ENCODE measurements at places on chromosomes 2 and 18.

DNA sequence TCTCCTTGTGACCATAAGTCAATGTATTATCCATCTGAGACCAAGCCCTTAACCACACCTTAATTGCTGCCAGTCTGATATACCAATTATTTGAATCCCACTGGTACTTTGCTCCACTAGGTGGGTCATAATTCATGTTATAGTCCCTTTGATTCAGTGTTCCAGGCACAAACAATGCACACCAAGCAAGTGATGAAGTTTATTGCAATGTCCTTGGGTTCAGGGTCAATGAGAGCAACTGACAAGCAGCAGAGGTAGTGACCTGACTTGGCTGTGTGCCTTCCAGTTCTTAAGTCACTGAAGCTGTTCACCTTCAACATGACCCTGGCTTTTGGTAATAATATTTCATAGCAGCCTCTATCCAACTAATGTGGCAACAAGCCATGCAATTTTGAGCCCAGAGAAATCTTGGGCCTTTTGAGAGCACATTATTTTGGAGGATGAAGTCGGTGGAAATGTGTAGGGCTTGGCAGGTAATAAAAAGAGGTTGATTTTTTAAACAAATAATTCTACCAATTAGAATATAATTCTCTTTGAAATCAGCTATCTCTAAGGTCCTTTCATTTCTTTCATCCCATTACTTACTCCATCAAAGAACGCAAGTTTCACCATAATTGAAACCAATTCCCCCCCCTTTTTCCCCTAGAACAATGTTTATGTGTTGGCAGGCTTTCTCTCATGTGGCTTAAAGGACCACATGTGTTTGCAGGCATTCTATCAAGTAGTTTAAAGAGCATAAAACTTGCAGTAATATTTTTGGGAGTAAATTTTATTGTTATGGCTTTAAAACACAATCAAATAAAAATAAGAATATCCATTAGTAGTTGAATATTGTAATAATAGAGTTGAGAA is 3.1 kb upstream of the CPO start:
- no peak for DNase-seq

- DNase-seq = no peak
Measured at GRCh38 chr2:238267884-238268680, 20.3 kb downstream of the PER2 start.

DNA sequence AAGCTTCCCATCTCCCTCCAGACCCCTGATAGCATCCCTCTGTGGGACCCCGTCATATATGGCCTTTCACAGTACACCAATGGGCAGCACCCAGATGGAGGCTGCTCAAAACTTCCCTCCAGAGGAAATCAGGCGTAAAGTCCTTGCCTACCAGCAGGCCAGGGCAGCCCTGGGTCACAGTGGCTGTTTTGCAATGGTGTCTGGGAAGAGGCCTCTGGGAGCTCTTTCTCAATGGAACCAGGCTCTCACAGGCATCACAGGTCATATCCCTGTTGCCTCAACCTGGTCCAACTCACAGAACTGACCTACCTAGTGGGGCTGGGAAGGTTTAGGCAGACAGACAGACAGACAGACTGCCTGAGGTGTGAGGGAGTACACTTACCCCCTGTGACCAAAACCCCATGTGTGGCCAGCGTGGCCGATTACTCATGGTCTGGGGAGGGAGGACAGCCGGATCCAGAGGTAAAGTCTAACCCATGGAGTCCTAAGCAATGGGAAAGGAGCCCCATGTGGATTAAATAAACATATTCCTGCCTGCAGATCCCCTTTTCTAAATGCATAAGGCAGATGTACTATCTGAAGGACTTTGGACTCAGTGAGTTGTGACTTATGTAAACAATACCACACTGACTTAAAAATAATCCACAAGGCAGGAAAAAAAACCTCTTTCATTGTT is 58.2 kb downstream of the BCL2L11 start:
- DNase-seq = no peak

GRCh38 chr2:12725233-12726187 is 8.8 kb downstream of the TRIB2 start:
- DNase-seq = no peak

DNA sequence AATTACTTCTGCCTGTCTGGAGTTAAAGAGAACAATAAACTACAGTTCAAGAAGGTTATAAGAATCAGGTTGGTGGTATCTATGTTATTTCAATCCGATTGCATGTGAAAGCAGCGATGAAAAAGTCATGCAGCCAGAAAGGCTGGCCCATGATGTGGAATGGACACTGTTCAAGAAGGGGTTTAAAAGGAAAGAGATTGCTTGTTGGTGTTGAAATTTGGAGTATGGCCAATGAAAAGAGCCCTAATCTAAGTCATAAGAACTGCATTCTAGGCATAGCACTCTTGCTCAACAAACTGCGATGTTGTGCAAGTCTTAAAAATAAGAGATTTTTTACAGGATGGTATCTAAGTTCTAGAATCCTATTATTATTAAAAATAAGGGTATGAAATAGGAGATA is 61.3 kb downstream of the EFEMP1 start:
- DNase-seq = no peak

DNA sequence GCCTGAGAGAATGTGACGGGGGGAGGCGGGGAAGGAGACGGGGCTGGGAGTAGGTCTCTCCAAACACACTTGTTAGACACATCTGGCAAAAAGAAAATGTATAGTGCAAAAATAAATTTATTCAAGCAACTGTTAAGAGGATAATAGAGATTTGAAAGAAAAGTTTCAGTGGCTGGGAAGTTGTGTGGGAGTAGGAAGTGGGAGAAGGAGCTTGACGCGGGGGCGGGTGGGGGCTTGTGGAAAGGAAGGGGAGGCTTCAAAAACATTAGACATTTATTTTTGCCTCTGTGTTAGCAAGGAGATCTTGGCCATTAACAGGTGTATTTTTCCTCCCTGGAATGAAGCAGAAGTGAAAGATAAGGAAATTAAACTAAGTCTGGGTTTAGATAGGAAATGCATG is 90.3 kb downstream of the KLF7 start:
- DNase-seq = no peak

GRCh38 chr2:235934059-235934773 is 234.0 kb downstream of the GBX2 start:
- DNase-seq = no peak

- DNase-seq = no peak
Measured at GRCh38 chr2:211879323-211879722, 659.3 kb downstream of the ERBB4 start.

DNA sequence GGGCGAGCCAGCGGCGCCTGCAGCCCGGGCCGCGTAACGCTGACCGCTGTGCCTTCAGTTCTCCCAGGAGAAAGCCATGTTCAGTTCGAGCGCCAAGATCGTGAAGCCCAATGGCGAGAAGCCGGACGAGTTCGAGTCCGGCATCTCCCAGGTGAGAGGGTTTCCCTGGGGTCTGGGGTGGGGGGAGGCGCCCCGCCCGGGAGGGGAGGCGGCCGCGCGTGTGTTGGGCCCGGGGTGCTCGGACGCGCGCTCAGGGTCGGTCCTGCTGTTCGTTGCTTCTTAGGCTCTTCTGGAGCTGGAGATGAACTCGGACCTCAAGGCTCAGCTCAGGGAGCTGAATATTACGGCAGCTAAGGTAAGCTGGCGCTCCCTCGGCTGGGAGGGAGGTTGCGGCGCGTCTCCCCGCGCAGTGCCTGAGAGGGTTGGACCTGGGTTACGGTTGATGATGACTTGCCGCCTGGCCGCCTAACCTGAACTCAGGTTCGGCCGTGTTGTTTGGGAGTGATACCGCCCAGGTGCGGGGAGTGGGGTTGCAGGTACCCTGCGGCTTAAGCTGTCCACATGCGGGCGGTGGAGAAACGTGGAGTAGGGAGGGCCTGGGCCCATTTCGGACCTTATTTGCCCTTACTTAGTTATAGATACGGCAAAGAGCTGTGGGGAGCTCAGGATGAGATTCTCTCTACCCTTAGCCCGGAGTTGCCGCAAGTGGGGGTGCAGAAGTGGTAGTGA is 638 bp downstream of the RPS7 start:
- peak; percentile 30 for DNase-seq

DNA sequence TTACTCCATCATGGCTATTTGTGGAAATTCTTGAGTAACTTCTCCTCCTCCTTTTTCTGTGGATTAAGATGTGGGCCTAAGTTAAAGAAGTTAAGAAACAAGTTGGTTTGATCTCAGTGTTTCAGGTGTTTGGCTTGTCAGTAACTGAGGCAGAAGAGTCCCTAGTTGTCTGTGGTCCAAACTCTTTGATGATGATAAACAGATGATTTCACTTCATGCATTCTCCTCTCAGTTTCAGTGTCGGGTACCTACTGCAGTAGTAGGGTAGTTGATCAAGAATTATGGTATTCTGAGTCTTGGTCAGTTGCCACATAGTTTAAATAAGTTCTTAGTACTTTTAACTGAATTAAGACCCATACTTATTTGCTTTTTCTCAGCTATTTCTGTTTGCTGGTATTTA is 85.6 kb downstream of the NCOA1 start:
- DNase-seq = no peak

DNA sequence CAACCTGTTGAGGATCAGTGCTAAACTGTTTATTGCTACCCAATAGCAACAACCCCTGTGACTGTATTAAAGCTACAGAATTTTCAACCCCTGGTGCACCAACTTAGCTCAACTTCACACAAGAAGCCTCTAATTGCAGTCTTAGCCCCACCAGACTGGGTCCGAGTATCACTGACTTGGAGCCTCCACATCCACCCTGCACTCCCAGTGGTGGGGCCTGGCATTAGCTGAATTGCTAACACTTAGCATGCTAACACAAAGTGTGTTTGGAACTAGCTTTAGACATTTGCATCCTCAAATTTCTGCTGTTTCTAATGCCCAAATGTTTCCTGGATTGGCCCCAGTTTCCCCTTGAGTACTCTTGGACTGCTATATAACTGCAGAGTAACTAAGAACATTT is 298.6 kb downstream of the AGPS start:
- DNase-seq = no peak

- no peak for DNase-seq
Measured at GRCh38 chr2:227025510-227025909, 138.5 kb downstream of the COL4A4 start.

GRCh38 chr2:134682726-134683125 is 36.1 kb downstream of the TMEM163 start:
- no peak for DNase-seq

DNA sequence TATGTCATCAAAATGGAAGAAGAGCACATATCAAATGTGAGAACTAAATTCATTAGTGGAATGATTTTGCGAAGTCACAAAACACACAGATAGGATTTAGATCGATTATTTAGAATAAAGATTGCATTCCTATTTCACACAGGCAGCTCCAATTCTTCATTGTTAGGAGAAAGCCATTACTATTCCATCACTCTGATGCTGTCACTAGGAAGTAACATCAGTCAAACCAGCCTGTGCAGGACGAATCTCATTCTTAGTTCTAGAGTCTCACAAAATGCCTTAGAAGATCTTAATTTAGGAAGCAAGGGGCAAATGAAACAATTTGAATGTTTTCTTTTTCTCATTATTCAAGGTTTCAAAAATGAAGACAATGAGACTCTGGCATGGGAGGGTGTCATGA is 44.0 kb upstream of the SPP2 start:
- no peak for DNase-seq

GRCh38 chr2:122635686-122636085 is 880.2 kb downstream of the TSN start:
- no peak for DNase-seq

GRCh38 chr2:190036071-190036470 is 26.5 kb downstream of the MSTN start:
- DNase-seq = no peak

- peak; percentile 27 for DNase-seq
Measured at GRCh38 chr2:241636182-241637017, 558 bp downstream of the THAP4 start.

DNA sequence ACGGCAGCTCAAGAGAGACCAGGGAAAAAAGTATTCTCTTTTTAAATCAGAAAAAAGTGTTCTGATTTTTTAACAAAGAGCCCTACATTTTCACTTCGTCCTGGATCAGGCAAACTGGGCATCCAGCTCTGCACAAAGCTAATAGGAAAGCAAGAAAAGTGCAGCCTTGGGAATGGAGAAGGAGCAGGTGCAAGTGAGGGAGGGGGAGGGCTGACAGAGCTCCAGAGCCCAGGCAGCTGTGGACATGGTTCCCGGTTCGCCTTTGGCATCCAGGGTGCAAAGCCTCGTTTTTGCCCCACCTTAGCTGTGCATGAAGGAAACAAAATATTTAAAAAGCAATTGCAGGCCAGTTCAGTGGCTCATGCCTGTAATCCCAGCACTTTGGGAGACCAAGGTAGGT is 82.2 kb downstream of the FAM124B start:
- DNase-seq = no peak

DNA sequence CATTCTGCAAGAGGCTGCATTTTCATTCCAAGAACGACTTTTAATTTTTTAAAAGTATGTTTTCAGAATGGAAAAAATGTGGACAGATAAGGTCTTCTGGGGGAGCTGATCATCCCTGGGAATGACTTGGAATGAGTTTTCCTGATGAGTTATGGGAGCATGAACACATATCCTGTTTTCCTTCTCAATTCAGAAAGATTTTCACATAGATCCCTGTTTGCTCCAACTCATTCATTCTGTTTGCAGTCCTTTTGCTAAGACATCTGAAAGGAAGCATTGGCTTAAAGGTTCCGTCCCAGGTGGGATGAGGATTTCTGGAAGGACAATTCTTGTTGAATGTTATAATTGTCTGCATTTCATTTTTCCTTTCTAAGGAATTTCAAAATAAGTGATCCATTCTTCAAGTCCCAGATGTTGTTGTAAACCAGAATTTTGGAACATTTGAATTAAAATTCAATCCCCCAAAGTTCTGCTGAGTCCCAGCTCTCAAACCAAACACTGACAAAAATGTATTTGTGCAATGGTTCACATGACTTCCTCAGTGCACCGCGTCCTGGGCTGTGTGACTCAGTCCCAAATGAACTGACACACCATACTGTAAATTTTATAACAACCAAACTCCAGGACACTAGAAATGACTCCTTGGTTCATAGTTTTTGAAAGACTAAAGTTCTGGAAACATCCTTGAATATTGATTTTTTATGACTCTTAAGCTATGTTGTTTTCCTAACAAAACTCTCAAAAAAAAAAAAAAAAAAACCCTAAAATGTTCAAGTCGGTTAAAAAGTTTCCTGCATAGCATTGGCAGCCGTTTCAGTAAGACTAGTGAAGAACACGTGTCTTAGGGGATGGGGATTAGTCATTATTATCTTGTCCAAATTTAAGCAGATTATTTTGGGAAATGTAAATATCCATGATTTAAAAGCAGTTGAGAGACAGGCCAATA is 281.8 kb upstream of the TCF4 start:
- no peak for DNase-seq

- DNase-seq = no peak
Measured at GRCh38 chr18:36436387-36436786, 138.9 kb downstream of the FHOD3 start.

DNA sequence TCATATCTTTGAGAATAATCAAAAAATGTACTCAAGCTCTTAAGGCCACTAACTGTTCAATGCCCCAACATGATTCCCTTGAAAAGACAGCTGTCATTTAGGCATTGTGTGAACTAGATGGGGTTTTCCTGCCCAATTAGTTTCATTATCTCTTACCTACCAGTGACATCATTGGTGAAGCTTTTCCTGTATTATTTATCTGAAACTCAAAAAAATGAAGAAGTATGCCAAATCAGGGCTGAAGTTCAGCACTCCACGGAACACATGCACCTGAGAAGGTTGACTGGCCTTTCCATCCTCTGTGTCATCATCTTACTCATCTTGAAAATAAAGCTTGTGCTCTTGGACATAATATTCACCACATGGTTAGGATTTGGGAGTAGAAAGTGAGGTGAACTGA is 126.4 kb downstream of the TXNL1 start:
- DNase-seq = no peak

- no peak for DNase-seq
Measured at GRCh38 chr18:32373995-32374394, 96.7 kb downstream of the GAREM1 start.

Measured in effector memory CD8-positive, alpha-beta T cell (primary cell).